ENCODE measurements at places on chromosomes 7 and 10.
A peak's percentile ranks its signal among the peaks of the same experiment; 100 is the strongest.

DNA sequence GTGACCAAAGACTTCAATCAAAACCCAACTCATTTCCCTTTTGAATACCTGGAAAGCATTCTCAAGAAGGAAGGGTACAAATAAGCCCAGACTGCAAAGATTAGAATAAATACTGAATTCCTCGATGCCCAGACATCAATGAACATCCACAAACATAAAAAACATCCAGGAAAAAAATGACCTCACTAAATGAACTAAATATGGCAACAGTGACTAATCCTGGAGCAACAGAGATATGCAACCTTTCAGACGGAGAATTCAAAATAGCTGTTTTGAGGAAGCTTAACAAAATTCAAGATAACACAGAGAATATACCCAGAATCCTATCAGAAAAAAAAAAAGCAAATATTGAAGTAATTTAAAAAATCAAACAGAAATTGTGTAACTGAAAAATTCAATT, 43.2 kb downstream of the PCLO start:
- DNase-seq: no peak

DNA sequence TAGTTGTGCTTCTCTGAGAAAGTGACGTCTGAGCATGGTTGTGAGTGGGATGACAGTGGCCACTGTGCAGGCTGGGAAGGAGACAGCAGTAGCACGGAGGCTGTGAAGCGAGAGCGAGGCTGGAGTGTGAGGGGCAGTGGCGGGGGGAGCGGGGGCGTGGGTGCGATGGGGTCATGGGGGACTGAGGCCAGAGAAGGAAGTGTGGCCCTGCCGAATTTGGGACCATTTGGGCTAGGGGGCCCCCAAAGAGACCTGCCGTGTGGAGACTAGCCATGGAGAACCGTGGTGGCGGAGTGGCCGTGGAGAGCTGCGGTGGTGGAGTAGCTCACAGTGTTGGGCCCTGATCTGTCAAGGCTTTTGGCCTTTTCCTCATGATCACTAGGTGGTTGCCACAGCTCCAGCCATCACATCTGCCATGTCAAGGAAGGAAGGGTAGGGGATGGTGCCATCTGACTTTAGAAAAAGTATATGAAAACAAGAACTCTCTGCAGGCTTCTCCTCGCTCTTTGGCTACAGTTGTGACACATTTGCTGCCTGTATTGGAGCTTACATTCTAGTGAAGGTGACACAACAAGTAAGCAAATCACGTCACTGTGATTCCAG, 61.4 kb downstream of the MGMT start:
- no peak for DNase-seq

DNA sequence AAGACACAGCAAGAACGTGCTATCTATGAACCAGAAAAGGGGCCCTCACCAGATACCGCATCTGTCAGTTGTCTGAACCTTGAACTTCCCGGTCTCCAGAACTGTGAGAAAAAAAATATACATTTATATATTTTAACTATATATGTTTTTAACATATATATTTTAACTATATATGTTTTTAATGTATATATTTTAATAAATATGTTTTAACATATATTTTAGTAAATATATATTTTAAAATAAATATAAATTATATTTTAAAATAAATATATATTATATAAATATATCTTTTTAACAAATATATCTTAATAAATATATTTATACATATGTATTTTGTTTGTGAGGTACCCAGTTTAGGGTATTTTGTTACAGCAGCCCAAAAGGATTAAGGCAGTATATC, 958.2 kb upstream of the AUTS2 start:
- DNase-seq: no peak

- DNase-seq: peak; percentile 28
Measured at GRCh38 chr10:33336582-33337325, 2.3 kb upstream of the NRP1 start.

DNA sequence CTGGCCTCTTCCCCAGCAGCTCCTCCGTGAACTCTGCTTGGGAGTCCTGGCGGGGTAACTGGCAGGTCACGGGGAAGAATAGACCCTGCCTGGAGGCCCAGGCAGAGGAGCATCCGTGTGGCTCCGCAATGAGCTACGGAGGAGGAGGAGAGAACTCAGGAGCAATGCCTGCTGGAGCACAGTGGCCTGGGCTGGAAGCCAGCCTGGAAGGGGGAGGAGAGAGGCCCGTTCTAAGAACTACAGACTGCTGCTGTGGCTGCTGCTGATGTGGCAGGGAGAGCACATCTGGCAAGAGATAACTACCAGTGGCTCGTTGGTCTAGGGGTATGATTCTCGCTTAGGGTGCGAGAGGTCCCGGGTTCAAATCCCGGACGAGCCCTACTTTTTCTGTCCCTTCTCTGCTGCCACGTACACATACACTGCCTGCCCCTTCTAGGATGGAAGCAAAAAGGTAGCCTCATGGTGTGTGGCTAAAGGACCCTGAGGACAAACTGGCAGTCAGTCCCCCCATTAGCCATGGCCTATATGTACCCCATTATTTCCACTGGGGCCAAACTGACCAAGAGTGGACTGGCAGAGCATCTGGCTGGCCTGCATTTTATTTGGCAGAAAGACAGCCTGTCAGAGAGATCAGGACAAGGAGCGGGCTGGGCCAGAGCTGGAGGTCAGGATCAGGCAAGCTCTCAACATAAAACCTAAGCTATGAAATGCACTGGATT, 7.7 kb upstream of the OPN1SW start:
- no peak for DNase-seq

DNA sequence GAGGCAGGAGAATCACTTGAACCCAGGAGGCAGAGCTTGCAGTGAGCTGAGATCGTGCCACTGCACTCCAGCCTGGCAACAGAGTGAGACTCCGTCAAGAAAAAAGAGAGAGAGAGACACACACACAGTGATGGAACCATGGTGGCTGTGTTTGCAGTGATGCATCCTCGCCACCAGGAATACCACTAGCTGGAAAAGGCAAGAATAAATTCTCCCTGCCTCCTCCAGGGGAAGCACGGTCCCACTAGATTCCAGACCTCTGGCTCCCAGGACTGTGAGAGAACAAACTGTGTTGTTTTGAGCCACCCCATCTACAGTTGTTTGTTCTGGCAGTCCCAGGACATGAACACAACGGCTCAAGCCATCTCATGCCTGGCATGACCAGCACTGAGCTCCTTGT, 320.3 kb upstream of the FOXK1 start:
- DNase-seq: no peak

GRCh38 chr10:60517805-60518204, 128.1 kb upstream of the ANK3 start:
- no peak for DNase-seq

DNA sequence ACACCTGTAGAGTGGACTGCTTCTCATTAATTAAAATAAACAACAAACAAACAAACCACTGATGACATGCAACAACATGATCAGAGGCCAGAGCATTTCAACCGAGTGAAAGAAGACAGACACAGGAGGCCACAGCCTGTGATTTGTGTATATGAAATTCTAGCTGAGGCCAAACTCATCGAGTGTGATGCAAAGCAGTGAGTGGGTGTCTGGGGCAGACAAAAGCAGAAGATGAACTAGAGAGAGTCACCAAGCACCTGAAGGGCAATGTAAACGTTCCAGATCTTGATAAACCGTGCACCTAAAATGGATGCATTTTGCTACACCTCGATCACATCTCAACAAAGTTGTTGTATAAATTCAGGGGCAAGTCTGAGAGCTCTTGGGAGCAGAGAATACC, 108.4 kb downstream of the KLF6 start:
- DNase-seq: no peak

DNA sequence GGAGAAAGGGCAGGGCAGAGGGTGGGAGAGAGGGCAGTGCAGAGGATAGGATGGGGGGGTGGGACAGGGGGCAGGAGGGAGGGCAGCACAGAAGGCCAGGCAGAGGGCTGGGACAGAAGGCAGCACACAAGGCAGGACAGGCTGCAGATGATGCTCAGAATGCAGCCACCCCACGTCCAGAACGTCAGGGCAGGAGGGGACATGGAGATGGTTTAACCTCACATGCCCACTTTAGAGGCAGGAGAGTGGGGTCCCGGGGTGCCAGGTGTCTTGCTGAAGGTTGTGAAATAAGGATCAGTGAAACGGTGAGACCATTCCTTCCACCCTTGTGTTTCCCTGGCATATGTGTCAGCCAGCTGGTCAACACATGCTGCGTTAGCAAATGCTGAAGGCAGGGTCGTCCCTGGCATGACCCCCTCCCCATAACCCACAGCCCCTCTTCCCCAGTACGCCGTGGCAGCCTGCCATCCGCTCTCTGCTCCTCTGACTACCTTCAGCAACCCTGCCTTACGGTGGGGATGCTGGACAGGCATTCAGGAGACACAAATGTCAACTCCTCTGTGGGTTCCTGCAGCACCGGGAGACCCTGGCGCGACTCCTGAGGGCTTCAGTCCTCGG, 592.1 kb downstream of the DNAJB6 start:
- DNase-seq: no peak

GRCh38 chr7:152663148-152663740, 12.7 kb downstream of the XRCC2 start:
- DNase-seq: no peak

DNA sequence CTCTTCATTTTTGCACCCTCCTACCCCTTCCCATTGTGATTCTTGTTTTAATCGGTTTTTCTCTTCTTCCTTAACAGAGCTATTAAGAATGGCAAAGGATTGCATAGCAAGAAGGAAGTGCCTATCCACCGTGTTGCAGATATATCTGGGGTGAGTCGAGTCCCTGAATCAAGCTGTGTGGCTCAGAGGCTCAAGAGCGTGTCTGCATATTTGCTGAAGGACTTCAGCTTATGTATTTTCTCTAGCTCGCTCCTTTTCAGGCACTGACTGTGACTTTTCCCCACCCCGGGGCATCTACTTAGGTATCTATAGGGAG, 126.6 kb downstream of the LRRC4 start:
- no peak for DNase-seq

DNA sequence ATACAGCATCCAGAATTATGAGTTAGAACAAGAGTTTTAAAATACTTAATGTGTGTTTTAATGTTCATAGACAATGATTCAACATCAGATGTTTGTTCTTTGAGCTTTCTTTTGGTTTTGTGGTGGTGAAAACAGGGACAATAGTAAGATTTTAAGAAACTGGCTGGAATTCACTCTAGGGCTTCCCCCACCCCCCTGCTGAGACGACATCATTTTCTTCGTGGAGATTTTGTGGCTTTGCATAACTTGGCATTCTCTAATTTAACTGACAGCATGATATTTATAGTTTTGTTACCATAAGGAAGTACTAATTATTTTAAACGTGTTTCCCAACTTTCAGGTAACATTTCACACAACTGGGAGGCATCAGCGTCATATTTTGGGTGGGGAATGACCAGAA, 184.1 kb downstream of the BICC1 start:
- DNase-seq: no peak
